D721Med (cell line): ENCODE measurements at places on chromosomes 6 and 20.

GRCh38 chr6:74320074-74320473 lies 624.1 kb downstream of the CD109 start:
- no peak for DNase-seq

DNA sequence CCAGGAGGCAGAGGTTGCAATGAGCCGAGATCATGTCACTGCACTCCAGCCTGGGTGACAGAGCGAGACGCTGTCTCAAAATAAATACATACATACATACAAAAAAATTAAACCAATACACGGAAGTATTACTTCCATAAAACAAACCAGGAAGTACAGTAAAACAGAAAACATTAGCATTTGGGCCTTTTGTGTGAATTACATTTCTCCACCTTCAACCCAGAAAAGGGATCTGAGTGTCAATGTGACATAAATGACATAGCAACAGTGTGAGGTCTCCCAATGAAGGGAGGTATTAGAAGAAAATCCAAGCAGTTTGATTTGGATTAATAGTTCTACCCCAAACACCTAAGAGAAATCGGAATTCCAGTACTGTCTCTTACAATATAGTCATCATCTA lies 10.1 kb downstream of the CSNK2A1 start:
- no peak for DNase-seq

DNA sequence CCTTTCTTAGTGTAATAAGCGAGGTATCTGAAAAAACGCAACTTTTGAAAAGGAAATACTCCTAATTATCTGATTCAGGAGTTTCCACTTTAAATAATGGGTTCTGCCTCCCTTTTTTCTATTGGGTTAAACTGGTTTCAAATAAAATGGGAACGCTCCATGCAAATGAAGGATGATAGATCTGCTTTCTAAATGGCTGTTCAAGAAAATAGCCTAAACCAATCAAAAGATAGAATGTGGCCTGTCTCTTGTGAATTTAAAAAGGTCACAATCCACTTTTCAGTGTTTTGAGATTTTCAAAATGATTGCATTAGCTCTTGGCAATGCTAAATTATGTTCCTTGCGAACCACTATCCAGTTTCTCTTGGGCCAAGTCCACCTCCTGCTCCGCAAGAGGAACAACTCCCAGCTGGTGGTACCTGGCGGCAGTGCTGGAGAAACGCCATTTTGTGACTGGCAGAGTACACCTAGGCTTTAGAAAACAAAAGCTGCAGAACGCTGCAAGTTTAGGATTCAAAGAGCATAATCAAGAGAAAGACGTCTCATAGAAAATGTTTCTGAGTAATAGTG lies 56.7 kb downstream of the TRIM38 start:
- no peak for DNase-seq

- no peak for DNase-seq
Observed at GRCh38 chr6:73558624-73559398, 38.0 kb upstream of the EEF1A1 start.

- no peak for DNase-seq
Observed at GRCh38 chr20:59701236-59701635, 96.9 kb downstream of the PHACTR3 start.

DNA sequence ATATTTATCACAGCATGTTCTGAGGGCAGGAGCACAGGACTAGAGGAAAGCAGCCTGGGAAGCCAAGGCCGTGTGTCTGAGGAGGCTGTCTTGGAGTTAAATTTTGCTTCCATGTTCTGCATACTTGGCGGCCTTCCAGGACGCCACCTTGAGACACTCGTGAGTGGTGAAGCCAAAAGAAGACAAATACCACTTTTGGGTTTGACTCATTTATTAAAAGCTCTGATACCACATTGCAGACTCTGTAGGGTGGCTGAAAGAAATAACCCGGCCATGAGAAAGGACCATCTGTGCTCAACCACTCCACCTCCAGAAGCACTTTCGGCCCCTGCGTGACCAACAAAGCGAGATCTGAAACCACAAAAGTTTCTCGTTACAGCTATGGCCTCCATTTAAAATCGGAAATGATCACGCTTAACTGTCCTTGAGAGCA lies 120.0 kb downstream of the TMEM242 start:
- no peak for DNase-seq

DNA sequence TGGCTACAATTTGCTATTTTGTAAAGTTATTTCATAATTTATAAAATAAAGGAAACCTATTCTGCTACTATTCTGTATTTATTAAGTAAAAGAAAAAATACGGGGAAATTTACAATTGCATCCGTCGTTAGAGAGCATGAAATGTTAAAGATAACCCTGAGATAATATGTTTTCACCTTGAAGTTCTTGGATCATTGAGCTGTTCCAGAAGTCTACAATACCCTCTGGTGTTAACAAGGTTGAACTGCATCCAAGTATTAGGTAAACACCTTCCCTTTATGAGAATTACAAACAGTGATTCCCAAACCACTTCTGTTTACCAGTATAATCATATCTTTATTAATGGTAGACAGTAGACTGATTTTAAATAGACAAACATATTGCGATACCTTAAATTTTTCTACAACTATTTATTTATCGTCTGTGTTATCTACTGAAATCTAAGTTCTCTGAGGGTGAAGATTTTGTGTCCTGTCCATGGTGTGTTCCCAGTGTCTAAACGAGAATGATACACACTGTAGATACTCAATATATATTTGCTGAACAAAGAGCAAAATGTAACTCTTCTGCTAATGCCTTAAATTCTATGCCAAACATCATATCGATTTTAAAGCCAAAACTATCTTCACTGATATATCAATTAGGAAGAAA lies 28.2 kb downstream of the TBC1D32 start:
- no peak for DNase-seq

DNA sequence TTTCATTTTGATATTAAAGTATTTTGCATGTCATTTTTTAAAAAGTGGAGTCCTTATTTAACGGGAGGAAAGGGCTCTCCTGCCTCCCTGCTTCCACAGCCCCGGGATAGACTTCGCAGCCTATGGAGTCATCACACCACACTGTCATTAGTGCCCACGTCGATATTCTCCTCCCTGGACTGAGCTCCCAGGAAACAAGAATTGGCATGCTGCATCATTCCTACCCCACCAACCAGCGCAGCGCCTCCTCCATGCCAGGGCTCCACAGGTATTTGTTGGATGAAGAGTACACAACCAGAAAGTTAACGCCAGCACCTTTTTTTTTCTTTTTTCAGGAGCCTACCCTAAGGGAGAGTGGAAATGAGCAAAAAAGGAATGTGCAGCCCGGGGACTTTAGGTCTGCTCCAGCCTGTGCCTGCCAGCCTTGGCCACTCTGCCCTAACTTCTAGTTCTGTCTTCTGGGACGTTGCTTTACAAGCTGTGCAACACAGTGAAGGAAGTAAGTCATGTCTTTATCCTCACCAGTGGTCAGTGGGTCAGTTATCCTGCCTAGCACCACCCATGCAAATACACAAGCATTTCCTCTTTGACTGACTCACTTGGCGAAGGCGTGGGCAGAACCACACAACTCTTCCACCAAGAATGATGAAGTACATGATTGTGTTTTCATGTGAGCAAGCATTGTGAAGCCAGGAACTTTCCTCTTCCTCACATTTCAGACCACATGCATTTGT lies 180.7 kb upstream of the UST start:
- DNase-seq, result no peak

GRCh38 chr6:16634855-16635254 lies 126.4 kb downstream of the ATXN1 start:
- DNase-seq, result no peak

DNA sequence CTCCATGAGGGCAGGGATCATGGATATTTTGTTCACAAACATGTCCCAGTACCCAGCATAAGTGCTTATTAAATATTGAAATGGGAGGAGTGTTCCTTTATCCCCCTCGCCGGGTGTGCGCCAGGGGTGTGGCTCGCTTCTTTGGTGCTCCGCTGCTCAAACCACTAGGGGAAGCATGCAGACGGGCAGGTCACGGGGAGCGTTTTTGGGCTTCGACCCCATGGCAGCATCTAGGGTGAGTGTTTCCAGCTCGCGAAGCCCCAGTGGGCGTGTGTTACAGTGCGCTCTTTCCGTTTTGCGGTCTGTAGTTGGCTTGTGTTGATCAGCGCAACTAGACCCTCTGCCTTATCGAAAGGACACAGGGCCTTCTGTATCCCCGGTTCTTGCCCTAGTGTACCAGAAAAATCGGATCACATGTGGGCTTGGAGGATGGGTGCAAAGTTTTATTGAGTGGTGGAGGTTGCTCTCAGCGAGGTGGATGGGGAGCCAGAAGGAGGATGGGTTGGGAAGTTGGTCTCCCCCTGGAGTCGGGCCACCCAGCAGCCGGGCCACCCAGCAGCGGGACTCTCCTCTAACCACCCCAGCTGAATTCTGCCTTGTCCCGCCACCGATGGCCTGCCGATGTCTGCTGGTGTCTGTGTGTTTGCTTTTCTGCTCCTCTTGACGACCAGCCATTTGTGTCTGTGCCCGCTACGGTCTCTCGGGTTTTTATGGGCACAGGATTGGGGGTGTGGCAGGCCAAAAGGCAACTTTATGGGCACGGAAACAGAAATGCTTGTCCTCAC lies 43.2 kb upstream of the OGFRL1 start:
- DNase-seq, result no peak

DNA sequence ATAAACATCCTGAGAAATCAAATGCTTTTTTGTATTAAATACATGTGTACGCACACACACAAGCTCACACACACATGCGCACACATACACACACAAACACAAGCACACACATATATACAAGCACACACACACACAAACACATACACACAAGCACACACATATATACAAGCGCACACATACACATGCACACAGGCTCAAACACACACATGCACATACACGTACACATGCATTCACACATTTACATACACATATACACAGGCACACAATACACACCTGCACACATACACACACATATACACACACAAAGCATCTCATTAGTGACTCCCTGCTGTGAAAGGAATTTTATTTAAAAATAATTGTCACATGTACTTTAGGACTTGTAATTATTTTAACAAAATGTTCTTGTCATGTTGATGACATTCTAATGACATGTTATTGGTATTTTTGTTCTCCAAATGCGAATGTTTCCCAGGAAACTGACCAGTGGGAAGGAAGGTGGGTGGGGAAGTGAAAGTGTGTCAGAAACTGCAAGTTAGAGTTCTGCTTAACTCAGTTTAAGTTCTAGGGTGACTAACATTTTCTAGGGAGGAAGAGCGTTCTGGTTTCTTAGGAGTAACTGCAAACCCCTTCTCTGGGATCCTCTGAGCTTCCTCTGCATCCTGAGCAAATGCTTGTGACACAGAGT lies 113.9 kb upstream of the ZNF217 start:
- DNase-seq, result no peak

- no peak for DNase-seq
Observed at GRCh38 chr6:134609716-134610261, 291.9 kb upstream of the SGK1 start.

GRCh38 chr6:48597951-48598350 lies 487.0 kb upstream of the PTCHD4 start:
- DNase-seq, result peak; percentile 17

- DNase-seq, result no peak
Observed at GRCh38 chr20:36086767-36087166, 67.8 kb upstream of the EPB41L1 start.

GRCh38 chr6:121504227-121504626 lies 68.8 kb downstream of the GJA1 start:
- no peak for DNase-seq

- DNase-seq, result no peak
Observed at GRCh38 chr6:112682071-112682470, 334.9 kb downstream of the RFPL4B start.

DNA sequence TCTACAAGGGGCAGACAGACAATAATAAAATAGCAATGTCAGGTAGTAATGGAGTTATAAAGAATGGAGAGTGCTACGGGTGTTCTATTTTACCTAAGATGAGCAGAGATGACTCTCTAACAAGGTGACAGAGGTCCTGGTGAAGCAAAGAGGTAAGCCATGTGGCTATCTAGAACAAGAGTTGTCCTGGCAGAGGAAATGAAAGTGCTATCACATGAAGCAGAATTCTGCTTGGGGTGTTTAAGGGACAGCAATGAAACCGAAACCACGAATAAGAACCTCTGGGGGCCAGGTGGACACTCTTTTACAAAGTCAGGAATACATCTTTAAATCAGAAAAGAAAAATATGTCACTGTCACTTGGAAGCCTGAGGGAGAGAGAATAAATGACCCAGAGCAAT lies 37.9 kb upstream of the IRAK1BP1 start:
- no peak for DNase-seq

DNA sequence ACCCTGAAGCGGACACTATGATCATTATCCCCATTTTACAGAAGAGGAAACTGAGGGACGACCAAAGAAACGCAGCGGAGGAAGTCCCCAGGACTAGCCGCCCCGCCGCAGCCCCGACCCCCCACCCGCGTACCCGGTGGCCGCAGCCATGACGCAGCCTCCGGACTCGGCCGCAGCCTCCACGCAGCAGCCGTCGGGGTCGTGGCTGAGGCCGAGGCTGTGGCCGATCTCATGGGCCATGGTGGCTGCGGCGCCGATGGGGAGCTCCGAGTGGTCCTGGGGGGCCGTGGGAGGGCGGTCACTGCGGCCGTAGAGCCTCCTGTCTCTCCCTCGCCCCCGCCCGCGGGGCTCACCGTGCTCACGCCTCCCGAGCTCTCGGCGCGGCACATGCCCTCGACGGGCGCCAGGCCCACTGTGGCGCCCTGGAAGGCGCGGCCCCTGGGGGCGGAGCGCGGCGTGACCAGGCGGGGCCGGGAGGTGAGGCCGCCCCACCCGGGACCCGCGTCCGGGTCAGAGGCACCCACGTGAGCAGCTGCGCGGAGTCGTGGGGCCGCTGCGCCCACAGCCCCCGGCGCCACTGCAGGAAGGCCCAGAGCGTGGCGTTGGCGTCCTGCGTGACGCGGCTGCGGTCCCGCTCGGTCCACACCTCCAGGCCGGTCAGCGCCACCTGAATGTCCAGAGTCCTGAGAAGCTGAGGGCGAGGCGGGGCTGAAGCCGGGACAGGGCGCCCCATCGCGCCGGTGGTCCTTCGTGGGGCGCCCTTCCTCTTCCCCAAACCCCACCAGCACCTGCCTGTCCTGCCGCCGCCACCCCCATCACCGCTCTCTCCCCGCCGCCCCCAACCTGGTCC lies 8.4 kb downstream of the ADAM33 start:
- DNase-seq, result no peak

- DNase-seq, result no peak
Observed at GRCh38 chr20:38859070-38859690, 53.7 kb downstream of the PPP1R16B start.

DNA sequence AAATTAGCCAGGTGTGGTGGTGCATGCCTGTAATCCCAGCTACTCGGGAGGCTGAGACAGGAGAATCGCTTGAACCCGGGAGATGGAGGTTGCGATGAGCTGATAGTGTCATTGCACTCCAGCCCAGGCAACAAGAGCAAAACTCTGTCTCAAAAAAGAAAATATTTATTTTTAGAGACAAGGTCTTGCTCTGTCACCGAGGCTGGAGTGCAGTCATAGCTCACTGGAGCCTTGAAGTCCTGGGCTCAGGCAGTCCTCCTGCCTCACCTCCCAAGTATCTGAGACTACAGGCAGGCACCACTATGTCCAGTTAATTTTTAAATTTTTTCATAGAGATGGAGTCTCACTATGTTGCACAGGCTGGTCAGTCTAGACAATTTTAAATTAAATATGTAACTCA lies 16.2 kb upstream of the CEBPB start:
- DNase-seq, result no peak
